ENCODE measurements at places on chromosomes 1 and 21.

GRCh38 chr1:2630498-2631135 is 2.2 kb downstream of the MMEL1 start:
- no peak for DNase-seq

- DNase-seq: no peak
Measured at GRCh38 chr1:149915429-149916192, 2.0 kb downstream of the SV2A start.

DNA sequence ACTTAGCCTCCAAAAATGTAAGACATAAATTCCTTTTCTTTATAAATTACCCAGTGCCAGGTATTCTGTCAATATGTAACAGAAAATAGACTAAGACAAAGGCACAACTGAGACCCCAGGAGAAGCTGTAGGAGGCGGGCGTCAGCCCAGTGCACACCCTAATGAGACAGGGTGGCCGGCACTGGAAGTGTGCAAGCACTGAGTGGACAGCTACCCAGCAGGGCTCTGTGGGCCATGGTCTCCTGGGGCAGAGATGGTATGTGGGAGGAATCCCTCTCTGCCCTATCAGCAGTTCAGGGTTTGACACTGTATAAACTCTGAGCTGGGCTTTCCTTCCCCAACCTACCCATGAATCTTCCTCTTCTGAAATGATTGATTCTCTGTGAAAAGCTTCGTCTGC is 139.5 kb downstream of the GLIS1 start:
- no peak for DNase-seq

- no peak for DNase-seq
Measured at GRCh38 chr1:116514708-116515525, 55.9 kb downstream of the CD58 start.

DNA sequence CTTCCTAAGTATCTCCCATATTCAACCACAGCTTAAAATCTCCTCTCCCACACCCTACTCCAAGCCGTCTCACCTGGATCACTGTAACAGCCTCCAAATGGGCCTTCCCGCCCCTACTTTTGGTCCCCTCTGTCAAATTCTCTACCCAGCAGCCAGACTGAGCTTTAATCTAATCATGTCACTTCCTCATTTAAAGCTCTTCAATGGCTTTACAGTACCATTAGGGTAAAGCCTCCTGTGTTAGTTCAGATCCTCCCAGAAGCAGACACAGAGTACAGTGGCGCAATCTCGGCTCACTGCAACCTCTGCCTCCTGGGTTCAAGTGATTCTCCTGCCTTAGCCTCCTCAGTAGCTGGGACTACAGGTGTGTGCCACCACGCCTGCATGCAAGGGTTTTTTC is 46.8 kb upstream of the PSEN2 start:
- DNase-seq: no peak

DNA sequence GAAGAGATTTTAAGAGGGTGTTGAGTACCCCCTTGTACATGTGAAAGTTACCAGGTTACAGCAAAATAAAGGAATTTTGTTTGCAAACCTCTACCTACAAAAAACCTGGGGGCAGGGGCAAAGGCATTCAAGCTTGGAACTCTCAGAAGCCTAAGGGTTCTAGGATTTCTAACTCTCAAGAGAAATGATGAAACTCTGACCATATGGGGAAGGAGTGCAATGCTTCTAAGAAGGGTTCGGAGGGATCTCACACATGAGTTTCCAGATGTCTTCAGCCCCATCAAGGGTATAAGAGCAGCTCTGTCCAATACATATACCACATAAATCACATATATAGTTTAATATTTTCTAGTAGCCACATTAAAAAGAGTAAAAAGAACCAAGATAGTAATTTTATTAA is 7.3 kb upstream of the FCGR2A start:
- no peak for DNase-seq

- no peak for DNase-seq
Measured at GRCh38 chr1:50474859-50475809, 51.9 kb upstream of the DMRTA2 start.

- no peak for DNase-seq
Measured at GRCh38 chr1:3049905-3050304, 19.1 kb upstream of the PRDM16 start.

GRCh38 chr1:37472281-37472680 is 2.1 kb upstream of the ZC3H12A start:
- DNase-seq: no peak

DNA sequence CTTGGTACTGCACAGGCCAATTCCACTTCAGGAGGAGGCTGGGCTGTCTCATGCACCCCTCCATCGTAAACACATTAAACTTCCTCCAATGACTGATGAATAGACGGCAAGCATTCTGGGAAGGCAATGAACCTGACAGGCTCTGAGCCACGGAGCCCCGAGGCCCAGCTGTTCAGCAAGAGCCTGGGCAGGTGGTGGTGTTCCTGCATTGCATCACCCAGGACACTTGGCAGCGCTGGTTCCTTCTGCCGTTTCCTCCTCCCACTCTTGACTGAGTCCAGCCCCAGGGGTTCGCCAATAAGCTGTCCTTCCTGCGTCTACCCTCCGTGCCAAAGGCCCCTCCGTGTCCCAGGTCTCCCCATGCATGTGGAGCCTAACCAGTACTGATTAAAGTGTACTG is 109.8 kb downstream of the JAK1 start:
- peak; percentile 81 for DNase-seq

- DNase-seq: no peak
Measured at GRCh38 chr1:22949822-22950331, 22.8 kb downstream of the LACTBL1 start.

GRCh38 chr1:220077887-220078286 is 11.7 kb downstream of the BPNT1 start:
- no peak for DNase-seq

DNA sequence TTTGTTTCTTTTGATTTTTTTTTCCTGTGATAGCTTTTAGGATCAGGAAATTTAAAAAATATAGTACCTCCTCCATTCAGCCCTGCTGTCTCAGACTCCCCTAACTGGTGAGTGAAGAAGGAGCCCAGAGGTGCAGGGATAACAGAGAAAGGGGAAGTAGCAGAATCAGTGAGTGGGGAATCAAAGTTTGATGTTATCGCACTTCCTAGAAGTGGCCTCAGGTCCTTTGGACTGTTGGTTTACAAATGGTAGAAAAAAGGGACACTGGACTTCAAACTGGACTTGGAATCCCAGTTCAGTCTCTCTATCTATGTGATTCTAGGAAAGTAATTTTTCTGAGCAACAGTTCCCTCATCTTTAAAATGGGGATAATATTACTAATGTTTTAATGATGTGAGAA is 99.5 kb downstream of the FGGY start:
- no peak for DNase-seq

DNA sequence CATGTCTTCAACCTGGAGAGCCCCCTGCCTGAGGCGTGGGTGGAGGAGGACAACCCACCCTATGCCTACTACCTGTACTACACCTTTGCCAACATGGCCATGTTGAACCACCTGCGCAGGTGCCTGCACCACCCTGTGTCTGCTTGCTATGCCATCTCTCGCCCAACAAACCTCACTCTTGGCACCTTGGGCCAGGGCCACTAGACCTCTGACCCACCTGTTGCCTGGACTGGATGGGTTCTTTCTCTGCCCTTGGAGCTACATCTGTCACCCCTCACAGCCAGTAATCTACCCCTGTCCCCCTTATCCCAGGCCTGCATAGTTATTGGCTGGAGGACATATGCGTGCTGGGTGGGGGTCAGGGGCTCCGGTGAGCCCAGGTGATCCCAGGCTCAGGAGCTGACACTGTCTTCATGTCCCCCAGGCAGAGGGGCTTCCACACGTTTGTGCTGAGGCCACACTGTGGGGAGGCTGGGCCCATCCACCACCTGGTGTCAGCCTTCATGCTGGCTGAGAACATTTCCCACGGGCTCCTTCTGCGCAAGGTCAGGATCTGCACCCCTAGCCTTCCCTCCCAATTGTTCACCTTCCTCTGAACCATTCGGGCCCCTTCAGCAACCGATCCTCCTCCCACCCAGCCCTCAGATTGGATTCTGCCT is 9.9 kb downstream of the AMPD2 start:
- DNase-seq: no peak

DNA sequence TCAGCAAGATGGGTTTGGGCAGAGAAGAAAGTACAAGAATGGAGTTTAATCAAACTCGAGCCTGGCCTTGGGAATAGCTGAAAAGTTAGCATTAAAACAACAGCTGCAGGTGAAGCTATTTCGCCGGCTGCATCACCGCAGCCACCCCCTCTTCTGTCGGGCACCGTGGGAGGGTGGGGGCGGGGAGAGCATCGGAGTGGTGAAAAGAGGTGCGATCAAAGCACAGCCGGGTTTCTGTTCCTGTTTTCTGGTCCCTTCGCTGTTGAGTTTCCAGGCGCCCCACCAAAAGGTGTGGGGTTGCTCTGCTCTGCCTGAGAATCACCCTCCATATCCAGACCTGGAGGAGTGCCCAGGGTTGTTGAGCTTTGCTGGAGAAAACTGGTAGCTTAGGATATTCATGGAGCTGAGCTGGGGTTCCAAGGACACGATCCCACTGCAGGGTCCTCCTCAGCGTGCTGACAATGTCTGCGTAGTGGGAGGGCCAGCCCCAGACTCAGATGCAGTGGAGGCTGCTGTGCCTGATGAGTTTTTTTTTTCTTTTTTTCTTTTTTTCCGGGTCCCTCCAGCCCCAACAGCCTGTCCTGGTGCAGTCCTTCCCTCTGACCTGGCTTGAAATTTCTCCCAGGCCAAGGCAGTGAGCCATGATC is 127.5 kb upstream of the C1orf174 start:
- no peak for DNase-seq

DNA sequence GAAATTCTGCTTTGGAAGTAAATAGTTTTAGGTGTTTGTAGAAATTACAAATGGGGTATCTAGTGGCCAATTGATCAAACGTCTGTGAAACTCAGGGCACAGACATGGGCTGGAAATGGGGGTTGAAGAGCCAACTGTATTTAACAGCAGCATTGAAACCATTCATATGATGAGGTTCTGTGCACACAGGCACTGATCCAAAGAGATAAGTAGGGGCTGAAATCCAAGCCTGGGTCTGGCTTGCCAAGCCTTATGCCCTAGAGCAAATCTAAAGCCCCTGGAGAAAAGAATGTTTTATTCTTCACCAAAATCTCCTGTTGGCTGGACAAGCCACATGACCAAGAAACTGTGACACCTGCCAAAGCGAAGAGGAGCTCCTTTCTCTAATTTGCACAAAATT is 67.6 kb upstream of the ST6GALNAC5 start:
- DNase-seq: no peak

- DNase-seq: no peak
Measured at GRCh38 chr1:172408958-172409357, 11.5 kb upstream of the C1orf105 start.

DNA sequence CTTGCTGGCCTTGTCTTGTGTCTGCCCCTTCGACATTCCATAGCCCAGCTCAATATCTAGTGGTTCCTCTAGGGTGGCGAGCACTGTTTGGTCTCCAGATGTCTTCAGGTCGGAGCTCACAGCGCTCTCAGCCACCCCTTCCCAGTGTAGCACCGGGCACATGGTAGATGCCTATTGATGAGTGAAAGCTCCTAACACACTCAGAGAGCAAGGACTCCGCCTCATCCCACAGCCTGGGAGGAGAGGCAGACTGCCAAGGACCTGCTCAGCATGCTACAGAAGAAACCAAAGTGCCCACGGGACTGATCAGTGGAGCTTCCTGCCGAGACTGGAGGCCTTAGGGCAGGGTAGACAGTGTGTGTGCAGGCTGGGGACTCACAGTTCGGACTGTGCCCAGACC is 10.9 kb downstream of the PCSK9 start:
- DNase-seq: peak; percentile 34

GRCh38 chr21:35252831-35253230 is 203.7 kb upstream of the RUNX1 start:
- no peak for DNase-seq

DNA sequence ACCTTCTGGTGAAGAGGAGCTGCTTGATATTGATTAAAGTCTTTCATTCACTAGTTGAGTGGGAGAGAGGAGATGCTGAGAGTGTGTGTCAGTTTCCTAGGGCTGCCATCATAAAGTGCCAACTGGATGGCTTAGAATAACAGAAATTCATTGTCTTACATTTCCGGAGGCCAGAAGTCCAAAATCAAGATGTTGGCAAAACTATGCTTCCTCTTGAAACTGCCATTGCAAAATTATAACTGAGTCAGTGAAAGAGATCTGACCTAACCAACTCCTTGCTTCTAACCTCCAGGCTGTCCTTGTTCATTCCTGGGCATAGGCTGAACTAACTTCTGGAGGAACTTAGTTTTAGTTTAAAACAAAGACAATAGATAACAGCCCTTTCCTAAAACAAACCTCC is 47.1 kb downstream of the PTGS2 start:
- no peak for DNase-seq

- peak; percentile 49 for DNase-seq
Measured at GRCh38 chr1:25204797-25205480, 27.4 kb downstream of the SYF2 start.

GRCh38 chr1:87549738-87550137 is 221.1 kb downstream of the LMO4 start:
- DNase-seq: no peak

GRCh38 chr1:67566803-67567377 is 118.1 kb upstream of the GADD45A start:
- no peak for DNase-seq

DNA sequence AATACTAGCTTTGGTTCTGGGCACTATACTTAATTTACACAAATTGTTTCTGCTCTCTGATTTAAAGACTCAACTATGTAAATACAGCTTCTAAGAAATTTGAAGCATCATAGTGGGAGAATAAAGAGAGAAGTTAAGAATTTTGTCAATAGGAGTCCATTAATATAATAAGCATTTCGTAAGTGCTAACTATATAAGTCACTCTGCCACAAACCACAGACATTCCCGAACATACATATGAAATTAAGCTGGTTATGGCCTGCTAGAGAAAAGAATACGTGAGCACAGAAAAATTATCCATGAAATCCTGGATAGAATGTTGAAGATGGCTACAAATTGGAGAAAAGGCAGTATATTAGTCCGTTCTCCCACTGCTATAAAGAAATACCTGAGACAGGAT is 526.2 kb downstream of the MRPL39 start:
- no peak for DNase-seq

- no peak for DNase-seq
Measured at GRCh38 chr21:15211491-15212133, 146.8 kb upstream of the NRIP1 start.

DNA sequence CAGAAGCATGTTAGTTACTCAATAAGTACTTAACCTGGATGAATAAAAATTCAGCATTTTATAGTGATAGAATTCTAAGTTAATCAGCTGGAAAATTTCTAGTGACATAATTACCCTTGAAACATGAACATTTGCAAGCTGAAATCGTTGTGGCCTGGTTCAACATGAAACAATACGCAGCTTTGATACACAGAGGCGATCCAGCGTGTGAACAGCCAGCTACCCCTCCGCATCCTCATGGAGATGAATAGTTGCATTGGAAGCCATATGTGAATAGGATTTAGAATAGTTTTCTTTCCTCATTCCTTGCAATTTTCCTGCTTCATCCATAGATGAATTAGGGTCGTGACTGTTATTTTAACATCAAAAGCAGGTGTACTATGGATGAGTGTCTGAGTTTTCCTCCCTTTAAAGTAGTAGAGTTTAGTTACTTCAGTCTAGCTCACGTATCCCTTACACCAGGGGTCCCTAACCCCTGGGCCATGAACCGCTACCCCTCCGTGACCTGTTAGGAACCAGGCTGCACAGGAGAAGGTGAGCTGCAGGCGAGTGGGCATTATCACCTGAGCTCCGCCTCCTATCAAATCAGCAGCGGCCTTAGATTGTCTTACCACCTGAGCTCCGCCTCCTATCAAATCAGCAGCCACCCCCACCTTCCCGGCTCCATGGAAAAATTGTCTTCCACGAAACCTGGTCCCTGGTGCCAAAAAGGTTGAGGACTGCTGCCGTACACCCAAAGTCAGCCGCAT is 6.2 kb upstream of the TARBP1 start:
- DNase-seq: no peak

- DNase-seq: peak; percentile 28
Measured at GRCh38 chr1:25232866-25233784, 823 bp upstream of the SYF2 start.

- peak; percentile 77 for DNase-seq
Measured at GRCh38 chr1:165129568-165130164, 226.8 kb downstream of the LMX1A start.

All from NCI-H2171 (cell line).